NCI-H460 (cell line): ENCODE measurements at places on chromosomes 16 and 17.
A peak's percentile ranks its signal among the peaks of the same experiment; 100 is the strongest.

DNA sequence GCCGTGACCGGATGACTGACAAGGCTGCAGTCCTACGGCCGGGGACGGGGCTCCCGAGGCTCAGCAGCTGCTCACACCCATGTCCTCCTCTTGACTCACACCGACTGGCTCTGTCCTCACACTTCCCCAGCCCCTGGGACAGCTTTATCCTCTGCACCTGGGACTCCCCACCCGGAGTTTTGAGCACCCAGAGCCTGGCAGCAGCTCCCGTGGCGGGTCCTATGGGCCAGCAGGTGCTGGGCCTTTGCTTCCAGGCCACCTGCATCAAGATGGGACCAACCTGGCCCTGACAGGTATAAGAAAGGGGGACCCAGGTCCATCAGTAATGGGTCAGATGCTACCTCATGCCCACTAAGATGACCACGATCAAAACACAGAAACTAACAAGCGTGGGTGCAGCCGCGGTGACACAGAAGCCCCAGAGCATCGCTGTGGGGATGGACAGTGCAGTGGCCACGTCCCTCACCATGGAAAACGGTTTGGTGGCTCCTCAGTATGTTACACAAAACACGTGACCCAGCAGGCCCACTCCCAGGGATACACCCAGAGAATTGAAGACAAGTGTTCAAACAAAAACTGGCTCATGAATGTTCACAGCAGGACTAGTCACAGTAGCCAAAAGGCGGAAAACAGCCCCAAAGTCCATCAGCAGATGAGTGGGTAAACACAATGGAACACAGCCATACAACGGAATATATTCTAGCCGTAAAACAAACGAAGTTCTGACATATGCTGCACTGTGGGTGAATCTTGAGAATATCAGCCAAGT is 3.3 kb upstream of the NOTUM start:
- DNase-seq: no peak

DNA sequence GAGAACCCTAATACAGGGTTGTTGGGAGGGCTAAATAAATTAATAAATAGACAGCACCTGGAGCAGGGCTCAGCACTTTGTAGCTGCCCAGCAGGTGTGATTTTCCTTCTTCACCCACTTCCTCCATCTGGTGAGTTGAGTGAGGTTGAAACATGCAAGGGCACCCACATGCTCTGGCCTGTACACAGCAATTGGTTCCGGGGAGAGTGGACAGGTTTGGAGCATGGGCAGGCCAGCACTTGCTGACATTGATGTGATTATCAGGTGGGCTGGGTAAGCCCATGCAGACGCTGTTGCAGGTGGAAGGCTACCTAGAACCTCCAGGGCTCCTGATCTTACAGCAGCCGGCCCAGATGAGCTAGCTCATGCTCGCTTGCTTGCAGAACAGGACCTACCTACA is 1.3 kb upstream of the MRTFB start:
- DNase-seq: no peak

DNA sequence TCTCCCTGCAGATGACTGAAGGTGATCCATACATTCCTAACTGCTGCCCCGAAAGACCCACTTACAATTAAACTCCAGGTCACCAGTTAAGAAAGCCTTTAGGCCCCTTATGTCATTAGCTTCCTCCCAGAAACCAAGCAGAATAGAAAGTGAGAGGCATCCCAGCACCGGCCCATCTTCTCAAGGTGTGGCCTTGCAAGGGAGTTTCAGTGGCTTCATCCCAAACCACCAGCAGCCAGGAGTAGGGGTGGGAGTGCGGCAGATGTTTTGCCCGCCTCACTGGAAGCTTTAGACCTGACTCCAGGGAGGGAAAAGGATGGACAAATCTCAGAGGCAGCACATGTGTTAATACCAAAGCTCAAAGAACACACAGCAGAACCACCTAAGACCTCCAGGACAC is 5.1 kb downstream of the ZFHX3 start:
- no peak for DNase-seq

DNA sequence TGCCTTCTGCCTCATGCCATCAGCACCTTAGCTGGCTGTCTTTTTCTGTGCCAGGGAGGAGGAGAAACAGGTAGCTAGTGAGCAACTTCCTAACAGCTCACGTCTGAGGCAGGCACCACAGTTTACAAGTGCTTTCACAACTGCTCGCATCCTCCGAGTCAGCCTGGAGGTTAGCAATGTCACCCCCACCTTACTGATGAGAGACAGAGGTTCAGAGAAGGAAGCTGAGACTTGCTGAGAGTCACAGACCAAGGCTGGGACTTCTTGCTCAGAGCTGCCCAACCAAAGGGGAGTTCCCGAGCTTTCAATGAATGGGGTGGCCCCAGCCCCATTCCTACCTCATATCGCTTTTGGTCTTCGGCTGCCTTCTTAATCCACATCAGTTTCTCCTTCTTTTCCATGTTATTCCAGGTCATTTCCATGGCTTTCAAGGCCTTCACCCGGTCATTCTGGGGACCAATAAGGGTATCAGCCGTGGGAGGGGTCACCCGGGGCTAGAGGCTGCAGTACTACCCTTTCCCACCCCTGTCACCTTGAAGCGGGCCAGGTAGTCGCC is 9.6 kb downstream of the UBTF start:
- DNase-seq: no peak

DNA sequence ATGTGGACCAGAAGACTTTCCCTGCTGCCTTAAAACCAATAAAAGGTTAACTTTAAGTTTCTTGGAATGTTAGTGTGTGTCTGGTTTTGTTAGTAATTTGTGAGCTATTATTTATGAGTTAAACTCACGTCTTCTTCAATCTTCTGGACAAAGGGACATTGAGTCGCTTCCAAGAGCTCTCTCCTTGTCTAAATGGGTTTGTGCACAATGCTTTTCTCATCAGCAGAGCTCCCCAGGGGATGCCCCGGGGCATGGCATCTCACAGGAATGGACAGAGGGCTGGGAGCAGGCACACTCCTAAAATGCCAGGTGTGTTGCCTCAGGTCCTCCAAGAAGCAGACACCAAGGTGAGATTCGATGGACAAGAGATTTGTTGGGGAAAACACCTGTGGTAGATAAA is 90.5 kb downstream of the RGS9 start:
- no peak for DNase-seq

- DNase-seq: no peak
Measured at GRCh38 chr16:71594000-71594646, 17.2 kb upstream of the TAT start.

- no peak for DNase-seq
Measured at GRCh38 chr16:81716478-81717225, 62.4 kb upstream of the PLCG2 start.

- no peak for DNase-seq
Measured at GRCh38 chr16:586047-586644, 3.7 kb upstream of the RAB40C start.

DNA sequence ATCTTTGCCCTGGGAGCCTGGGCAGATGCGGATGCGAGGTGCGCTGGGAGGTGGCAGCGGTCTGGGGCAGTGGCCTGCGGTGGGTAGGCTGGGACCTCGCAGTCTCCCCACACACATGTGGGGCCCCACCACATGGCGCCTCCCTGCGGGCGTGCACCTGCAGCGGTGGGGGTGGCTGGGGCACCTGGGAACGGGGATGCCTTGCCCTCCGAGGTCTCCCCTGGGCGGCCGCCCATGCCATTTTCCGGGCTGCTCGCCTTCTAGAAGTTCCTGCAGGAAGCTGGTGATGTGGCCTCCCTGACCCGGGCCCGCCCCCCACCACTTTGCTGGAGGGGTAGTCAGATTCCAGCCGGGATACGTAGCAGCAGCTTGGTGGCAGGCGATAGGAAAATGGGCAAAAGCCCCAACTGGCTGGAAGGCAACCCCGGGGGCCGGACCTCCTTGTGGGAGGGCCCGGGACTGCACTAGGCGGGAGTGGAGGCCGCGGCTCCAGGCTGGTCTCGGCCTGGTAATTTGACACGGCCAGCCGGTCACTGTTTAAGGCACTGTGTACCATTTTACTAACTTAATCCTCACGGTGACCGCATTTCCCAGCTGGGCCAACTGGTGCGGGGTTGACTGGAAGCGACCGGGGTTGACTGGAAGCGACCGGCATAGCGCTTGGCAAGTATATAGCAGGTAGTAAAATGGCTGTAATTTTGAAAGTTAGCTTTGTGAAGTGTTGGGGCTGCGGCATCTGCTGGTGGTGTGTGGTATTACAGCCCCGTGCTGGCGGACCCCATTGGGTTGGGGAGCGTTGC is 38.5 kb downstream of the IGF2BP1 start:
- DNase-seq: peak; percentile 33

DNA sequence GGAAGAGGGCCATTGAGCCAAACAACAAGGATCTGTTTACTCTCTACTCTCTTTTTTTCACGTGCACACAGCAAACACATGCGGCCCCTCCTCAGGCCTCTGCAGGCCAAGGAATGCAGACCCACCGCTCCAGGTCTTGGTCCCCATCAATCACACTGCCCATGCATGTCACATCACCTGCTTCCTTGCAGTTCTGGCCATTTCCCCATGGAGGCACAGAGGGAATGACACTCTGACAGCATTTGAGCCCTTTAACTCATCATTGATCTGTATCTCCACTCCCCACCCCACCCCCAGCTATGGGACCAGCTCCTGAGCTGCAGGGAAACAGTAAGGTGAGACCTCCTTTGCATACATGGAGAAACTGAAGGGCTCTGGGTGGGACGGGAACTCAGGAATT is 45.9 kb upstream of the MEIOC start:
- no peak for DNase-seq

GRCh38 chr17:77646046-77646430 is 312.5 kb upstream of the TNRC6C start:
- DNase-seq: no peak

GRCh38 chr16:56478281-56479049 is 27.1 kb downstream of the OGFOD1 start:
- DNase-seq: no peak

DNA sequence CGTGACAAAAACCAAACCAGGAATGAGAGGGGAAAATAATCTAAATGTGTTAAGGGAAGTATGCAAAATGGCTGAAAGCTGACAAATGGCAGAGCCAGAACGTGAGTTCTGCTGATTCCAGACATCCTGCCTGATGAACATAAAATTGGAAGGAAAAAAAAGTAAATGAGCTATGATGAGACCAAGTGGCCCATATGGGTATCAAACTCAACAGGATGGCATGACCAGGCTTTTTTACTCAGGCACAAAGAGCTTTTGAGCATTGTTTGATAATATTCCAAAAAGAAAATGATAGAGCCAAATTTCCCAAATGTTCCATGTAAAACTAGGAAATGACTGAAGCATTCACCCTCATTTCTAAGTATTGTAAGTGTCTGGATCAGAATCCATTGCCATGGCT is 449.2 kb downstream of the CDH13 start:
- DNase-seq: no peak

GRCh38 chr16:79537584-79537983 is 63.0 kb downstream of the MAF start:
- no peak for DNase-seq

GRCh38 chr17:8930649-8931048 is 34.9 kb downstream of the PIK3R5 start:
- no peak for DNase-seq

GRCh38 chr17:17232303-17232621 is 4.7 kb downstream of the FLCN start:
- DNase-seq: no peak

DNA sequence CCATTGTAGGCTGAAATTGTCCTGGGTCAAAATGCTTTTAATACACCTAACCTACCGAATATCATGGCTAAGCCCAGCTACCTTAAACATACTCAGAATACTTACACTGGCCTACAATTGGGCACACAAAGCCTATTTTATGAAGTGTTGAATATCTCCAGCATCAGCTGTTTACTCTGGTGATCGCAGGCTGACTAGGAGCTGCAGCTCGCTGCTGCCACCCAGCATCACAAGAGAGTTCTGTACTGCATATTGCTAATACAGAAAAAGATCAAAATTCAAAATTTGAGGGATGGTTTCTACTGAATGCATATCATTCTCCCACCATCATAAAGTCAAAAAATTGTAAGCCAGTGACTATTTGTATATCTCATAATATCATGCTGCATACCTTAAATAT is 55.3 kb downstream of the ULK2 start:
- DNase-seq: no peak

GRCh38 chr16:12484972-12485371 is 318.7 kb downstream of the CPPED1 start:
- no peak for DNase-seq

GRCh38 chr17:51770027-51770759 is 388.3 kb downstream of the CA10 start:
- no peak for DNase-seq

DNA sequence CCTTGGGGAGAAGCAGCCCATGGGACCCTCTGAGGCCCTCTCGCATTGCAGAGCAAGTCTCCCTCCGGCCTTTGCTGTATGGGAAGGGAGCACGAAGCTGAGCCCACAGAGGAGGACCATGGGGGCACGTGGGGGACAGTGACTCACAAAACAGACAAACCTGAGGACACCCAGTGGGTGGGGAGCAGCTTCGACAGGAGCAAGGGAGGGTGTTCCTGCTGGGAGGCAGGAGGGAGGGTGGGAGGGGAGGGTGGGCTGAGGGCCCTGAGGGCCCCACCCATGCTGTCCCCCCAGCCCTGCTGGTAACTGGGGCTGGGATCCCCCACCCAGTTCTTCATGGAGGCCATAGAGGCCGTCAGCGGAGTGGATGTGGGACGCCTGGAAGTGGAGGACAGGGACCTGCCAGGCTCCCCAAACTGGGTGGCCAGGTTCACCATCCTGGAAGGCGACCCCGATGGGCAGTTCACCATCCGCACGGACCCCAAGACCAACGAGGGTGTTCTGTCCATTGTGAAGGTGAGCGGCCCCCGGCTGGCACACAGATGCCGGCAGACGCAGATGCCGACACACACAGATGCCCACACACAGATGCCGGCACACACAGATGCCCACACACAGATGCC is 12.5 kb downstream of the SLC22A31 start:
- DNase-seq: no peak

- peak; percentile 92 for DNase-seq
Measured at GRCh38 chr16:81181013-81181720, 57.3 kb upstream of the BCO1 start.

- DNase-seq: no peak
Measured at GRCh38 chr16:49366669-49367068, 6.9 kb upstream of the C16orf78 start.

- DNase-seq: no peak
Measured at GRCh38 chr17:63477480-63478440, 899 bp downstream of the ACE start.

DNA sequence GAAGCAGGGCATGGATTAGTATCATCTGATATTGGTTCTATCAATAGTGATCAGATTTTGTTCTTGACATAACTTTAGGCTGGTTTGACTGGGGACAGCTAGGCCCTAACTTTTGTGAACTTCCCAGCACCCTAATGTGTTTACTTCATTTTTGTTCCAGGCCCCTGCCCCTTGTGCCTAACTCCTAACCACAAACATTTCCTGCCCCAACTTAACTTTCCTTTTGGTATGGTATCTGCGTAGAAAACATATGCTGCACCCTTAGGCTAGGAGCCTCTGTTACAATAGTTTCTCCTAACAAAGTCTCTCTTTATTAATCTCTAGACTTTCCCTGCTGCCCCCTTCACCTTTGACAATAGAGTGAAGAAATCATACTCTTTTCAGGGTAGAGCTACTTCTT is 2.5 kb downstream of the ADPRM start:
- no peak for DNase-seq

GRCh38 chr17:30095507-30096244 is 20.9 kb upstream of the NSRP1 start:
- DNase-seq: peak; percentile 65

- no peak for DNase-seq
Measured at GRCh38 chr16:10847176-10847575, 28.6 kb upstream of the TVP23A start.
